ENCODE measurements at places on chromosomes 13 and 19. TPM values are rescaled to one million over a fixed set of nuclear protein-coding genes. Genes with fewer than 3 reads are reported as not detected.
A peak's percentile ranks its signal among the peaks of the same experiment; 100 is the strongest.

GRCh38 chr19:5143471-5144411, 174.8 kb downstream of the KDM4B start:
- no peak for DNase-seq

The VSTM1 gene
- total RNA-seq = not detected

The NAPSA gene
- total RNA-seq = 0.91 TPM

- no peak for DNase-seq
Measured at GRCh38 chr13:92537471-92537870, 689.1 kb upstream of the GPC6 start.

DNA sequence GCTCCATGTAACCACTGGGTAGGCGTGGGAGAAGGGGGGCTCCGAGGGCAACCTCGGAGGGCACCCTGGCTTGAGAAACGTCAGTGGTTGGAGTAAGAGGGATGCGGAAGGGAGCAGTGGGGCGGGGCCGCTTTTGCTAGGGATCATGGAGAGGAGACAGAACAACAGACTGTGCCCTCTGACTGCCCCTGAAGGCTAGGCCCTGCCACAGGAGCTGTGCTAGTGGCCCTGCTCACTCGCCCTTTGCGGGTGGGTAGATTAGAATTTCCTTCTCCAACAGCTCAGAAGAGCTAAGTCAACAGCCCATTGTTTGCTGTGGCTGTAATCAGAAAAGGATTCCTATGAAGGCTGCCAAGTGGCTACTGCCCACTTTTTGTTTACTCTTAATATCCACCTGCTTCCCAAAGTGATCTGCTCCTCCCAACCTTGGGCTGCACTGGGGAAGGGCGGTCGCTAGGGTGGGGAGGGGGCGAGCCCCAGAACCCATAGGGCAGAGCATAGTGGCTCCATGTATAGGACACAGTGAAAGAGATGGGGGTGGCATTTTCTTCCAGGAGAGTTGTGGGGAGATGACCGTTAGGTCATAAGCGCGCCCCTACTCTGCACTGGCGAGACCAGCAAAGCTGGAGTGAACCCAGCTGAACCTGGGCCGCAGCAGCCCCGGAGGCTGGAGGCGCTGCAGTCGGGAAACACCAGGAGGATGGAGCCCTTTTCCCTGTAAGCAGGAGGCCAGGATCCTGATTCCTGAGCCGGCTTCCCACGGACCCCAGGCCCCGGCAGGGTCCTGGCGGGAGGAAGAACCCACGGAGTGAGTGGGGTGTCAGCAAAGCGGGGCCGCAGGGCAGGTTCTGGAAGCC, 1.9 kb upstream of the C1QTNF9 start:
- DNase-seq = peak; percentile 57

DNA sequence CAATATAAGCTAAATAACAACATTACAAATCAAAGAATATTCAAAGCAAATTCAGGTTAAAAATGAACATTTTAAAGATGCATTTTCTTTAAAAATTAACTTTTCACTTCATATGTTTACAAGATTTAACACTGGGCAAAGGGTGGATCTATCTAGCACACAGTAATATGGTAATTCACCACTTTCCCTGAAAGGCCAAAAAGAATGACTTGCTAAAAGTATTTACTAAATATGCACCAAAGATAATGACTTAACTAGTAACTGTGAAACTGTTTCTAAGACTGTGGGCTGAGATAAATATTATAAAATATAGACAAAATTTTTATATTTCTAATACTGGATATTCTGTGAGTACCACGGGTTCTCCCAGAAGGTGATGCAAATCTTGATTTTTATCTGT, 4.5 kb upstream of the EEF1AKMT1 start:
- DNase-seq = no peak
